ENCODE measurements at places on chromosomes 2 and 18.

GRCh38 chr2:113891265-113891959 lies 1.5 kb downstream of the ACTR3 start:
- no peak for DNase-seq

GRCh38 chr2:15939556-15939853 lies 845 bp upstream of the MYCN start:
- no peak for DNase-seq

DNA sequence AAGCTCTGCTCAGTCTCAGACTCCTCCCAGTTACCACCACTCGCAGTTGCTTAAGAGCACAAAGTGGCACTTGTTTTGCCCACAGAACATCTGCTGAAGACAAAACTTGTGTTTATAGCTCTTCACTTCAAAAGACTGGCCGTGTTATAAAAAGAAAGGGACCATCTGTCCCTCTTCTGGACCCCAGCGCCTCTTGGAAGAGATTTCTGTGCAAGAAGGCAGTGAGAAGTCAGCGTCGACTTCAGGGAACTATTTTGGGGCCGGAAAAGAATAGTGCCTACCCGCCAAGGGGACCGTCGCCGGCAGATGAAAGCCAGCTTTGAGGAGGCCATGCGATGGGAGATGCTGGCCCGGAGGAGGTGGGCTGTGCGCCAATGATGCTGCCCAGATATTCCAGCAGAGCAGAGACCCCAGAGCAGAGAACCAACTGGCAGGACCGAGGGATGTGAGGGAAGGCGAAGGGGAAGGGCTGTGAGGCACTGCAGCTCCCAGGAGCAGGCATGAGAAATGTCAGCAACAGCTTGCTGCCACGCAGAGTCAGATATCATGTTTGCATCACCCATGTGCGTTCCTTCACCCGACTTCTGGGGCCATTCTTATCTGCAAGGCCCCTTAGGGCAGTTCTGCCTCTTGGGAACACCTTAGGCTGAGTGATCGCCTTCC lies 270.9 kb downstream of the ATAD2B start:
- no peak for DNase-seq

GRCh38 chr2:236744716-236745115 lies 175.1 kb downstream of the ACKR3 start:
- DNase-seq, result no peak

- DNase-seq, result no peak
Observed at GRCh38 chr2:66966631-66967030, 430.5 kb upstream of the ETAA1 start.

DNA sequence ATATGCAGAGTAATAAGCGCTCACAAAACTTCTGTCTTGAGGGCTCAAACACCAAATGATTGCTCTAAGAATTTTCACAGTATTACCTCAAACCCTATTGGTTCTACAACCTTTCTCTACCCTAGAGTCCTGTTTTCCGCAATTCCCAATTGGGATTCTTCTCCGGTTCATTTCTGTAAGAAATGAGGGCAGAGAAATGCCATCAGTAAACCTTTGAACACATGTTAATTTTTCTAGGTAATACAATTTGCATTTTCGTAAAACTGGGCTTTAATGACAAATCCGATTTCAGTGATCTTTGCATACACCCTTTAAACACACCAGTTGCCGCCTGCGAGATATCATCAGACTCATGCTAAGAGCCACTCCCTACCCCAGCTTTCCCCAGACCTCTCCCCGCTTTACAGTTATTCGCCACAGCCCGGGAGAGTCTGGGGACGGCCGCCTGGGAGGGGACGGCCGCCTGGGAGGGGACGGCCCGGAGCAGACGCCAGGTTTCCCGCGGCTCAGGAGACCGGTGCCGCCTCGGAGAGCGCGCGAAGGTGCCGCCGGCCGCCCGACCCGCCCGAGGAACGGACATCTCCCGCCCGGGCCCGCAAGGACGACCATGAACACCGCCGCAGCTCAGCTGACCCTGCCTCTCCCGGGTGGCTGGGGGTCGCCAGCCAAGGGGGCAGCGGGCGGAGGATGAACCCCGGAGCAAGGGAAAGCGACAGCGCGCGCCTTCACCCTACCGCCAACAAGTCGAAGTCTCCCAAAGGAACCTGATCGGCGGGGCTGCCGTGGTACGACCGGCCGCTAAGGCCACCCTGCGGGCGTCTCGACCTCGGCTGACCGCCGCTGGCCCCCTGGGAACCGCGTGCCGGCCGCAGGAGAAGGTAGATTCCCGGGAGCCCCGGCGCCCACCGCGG lies 463 bp downstream of the SMC6 start:
- no peak for DNase-seq

- no peak for DNase-seq
Observed at GRCh38 chr2:163711258-163711657, 24.6 kb downstream of the FIGN start.

GRCh38 chr18:4986066-4986465 lies 211.0 kb downstream of the AKAIN1 start:
- peak; percentile 31 for DNase-seq

GRCh38 chr2:42917425-42917927 lies 125.1 kb upstream of the HAAO start:
- no peak for DNase-seq

GRCh38 chr2:39696838-39697237 lies 31.1 kb downstream of the TMEM178A start:
- no peak for DNase-seq

GRCh38 chr18:76981396-76981968 lies 151.1 kb downstream of the MBP start:
- no peak for DNase-seq

- no peak for DNase-seq
Observed at GRCh38 chr2:235064976-235065375, 113.2 kb downstream of the SH3BP4 start.

DNA sequence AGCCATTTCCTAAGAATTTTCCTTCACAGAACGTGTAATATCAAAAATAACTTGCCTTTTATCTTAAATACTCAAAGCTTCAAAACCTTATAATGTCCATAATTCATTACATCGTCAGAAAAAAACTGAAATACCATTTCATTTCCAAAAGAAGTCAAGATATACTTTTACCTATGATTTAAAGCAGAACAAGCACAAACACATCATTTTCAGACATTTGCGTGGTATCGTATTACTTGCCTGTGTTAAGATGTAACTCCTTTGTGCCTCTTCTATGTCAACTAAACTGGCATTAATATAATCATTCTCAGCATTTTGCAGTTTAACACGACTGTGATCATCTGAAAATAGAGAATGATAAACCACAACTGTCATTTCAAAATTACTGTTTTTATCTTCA lies 47.5 kb downstream of the PTPN2 start:
- no peak for DNase-seq

- no peak for DNase-seq
Observed at GRCh38 chr2:72993147-72993932, 76.0 kb downstream of the EMX1 start.

DNA sequence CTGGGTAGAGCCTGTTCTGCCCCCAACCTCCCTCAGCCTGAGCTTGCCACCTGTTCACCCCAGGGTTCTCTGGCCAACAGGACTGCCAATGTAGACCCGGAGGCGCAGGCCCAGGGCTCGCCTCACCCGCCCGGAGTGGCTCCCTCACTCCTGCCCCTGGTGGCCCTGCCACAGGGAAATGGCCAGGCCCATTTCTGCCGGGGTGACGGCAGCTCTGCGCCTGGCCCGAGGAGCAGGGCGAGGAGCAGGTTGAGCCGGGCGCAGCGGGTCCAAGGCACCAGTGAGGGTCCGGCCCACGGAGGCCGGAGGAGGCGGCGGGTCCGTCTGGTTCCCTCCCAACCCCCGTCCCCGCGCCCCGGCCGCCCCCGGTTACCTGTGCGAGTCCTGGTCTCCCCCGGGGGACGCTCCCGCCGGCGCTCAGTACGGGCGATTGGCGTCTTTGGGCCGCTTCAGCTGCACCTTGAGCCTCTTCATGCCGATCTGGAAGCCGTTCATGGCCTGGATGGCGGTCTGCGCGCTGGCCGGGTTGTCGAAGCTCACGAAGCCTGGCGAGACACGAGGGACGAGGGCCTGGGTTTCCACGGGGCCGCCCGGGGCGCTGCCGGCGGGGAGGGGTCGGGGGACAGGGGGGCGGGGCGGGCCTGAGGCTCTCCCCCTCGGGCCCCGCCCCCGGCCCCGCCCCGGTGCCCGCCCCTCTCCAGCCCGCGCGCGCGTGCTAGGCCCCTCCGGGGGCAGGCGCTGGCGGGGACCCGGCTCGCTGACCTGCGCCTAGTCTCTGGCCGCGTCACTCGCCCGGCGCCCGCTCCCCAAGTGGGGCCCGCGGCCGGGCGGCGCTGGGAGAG lies 312.0 kb downstream of the CELF4 start:
- DNase-seq, result no peak

- DNase-seq, result no peak
Observed at GRCh38 chr2:226694586-226695284, 104.9 kb downstream of the IRS1 start.

- DNase-seq, result no peak
Observed at GRCh38 chr2:45450634-45451033, 160.4 kb downstream of the SRBD1 start.

- peak; percentile 87 for DNase-seq
Observed at GRCh38 chr18:35972197-35973000, at the start of gene RMP24. TSS of gene RMP24 (plus strand) at chr18:35972679.

Data from forelimb muscle (tissue), 1 donor.